GOT3 (cell line): ENCODE measurements at places on chromosomes 2 and 18.

DNA sequence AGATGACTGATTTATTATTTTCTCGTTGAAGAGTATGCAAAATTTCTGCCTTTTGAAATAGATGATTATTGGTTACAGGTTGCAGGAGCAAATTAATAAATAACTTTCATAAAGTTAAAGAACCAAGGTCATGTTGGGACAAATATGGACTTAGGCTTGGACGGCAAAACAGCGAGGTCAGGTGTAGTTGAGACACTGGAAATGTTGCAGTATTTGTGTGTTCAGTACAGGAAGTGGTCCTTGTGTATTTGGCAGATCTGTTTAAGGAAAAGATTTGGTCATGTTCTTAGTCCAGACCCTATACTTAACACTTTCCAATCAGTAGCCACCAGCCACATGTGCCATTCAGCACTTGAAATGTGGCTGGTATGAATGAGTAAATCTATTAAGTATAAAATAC lies 486.5 kb downstream of the TDRD15 start:
- DNase-seq = no peak

DNA sequence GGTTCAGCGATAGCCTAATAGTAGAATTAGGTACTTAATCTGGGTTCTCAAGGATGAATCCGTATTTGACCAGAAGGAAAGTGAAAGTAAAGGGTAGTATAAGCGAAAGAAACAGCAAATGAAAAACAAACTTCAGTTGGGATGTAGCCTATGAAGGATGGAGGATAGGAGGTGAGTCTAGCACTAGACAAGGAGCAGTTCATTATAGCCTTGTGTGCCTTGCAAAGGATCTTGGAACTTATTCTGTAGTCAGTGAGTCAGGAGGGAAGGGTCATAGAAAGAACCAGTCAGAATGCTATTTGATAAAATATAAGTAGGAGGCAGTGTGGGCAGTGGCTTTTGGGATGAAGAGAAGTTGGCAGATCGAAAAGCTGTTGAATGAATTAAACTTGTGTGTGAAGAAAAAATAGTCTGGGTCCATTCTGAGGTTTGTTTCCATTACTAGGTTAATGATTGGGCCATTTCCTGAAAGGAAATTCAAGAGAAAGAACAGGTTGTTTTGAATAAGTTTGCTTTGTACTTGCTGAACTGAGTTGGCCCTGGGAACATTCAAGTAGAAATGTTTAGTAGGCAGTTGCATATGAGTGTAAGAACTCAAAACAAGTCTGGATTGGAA lies 48.5 kb downstream of the ANKRD12 start:
- DNase-seq = no peak

DNA sequence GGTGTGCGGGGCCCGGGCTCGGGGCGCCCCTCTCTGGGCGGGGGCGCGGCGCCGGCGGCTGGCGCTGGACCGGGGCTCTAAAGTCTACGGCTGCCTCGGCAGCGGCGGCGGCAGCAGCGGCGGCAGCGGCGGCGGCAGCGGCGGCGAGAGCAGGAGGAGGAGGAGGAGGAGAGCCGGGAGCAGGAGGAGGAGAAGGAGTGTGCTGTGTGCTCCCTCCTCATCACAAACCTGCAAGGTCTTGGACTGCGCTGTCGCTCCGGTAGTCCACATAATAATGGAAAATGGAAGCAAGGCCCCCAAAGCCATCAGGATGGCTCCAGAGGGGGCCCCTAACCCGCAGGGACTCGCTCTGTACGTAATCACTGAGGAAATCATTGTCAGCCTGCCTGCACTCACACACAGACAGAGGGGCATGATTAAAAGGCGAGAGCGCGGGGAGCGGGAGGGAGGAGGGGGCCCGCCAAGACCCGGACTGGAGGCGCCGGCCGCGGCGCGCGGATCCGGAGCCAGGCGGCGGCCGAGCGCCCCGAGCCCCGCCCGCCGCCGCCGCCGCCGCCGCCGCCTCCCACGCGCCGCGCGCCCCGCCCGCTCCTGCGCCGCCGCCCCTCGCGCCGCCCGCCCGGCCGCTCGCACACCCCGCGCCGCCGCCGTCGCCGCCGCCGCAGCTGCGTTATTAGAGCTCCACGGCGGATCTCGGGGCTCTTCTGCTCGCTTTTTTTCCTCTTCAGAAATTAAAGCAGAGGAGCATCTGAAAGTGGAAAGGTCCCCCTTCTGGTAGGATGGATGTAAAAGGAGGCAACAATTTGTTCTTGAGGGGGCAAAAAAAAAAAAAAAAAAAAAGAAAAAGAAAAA lies at the start of gene ZNF521:
Gene ZNF521, minus strand, starts transcription at position 390 of the 852 bp plus-strand sequence. CDS start 1,220 bp downstream, outside the sequence.
- DNase-seq = peak; percentile 37

- DNase-seq = no peak
Measured at GRCh38 chr2:19261061-19261460, 97.4 kb downstream of the OSR1 start.

DNA sequence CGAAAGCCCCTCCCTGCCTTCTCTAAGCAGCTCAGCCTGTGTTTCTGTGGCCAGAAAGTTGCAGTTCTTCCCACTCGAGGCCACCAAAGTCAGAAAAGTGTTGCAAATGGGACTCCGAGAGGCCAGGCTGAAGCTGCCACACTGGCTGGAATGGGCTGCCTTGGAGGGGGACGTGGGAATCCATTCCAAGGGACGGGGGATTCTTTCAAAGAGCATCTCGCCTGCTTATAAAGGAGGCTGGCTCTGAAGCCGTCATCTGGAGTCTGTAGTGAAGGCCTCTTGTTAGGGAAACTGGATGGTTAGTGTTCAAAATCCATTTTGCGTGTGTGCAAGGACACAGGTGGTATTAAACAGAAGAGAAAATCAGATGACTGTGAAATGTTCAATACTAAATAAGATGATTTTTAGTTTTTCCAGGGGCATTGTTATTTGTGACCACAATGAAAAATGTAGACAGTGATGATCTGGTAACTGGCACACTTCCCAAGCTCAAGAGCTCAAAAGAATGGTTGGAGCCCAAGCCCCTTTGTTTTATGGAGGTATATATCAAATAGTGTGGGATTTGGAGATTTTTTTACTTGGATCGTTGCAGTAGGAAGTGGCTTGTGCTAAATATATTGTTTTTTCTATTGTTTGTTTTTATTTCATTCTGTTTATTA lies 782 bp downstream of the FAM228B start:
- DNase-seq = no peak

DNA sequence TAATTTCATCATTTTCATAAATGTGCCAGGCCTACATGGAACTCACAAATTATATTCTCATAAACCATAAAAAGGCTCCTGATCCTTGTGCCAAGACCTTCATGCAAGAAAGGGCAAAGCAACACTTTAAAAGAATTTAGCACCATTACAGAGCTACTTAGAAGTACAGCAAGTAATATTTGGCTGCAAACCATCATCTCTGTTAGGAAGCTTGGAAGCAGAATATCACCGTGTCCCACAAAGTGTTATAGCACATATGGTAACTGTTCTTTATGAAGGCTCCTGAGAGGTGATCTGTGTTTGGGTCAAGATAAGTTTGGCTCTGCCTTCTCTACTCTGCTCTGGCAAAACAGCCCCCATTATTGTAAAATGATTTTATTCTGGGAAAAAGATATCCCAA lies 59.7 kb upstream of the KCNJ3 start:
- DNase-seq = no peak

- peak; percentile 22 for DNase-seq
Measured at GRCh38 chr2:43210467-43211303, 15.7 kb downstream of the ZFP36L2 start.

GRCh38 chr2:3174626-3175567 lies 202.7 kb downstream of the EIPR1 start:
- no peak for DNase-seq

DNA sequence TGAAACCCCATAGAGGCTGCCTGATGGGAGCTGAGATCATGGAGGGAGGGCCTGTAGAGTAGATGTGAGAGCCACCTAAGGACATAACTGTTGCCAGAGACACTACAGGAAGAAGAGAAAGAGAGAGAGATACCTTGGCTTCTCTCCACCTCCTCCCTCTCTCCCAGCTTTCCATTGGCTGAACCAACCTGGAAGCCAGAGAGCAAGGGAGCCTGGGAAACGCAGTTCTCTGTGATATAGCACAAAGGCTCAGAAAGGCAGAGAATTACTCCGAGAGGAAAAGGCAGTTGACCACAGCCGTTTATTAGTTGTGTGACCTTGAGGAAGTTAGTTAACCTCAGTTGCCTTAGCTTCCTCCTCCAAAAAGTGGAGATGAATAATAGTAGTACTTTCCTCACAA lies 37.7 kb upstream of the MAT2A start:
- no peak for DNase-seq

DNA sequence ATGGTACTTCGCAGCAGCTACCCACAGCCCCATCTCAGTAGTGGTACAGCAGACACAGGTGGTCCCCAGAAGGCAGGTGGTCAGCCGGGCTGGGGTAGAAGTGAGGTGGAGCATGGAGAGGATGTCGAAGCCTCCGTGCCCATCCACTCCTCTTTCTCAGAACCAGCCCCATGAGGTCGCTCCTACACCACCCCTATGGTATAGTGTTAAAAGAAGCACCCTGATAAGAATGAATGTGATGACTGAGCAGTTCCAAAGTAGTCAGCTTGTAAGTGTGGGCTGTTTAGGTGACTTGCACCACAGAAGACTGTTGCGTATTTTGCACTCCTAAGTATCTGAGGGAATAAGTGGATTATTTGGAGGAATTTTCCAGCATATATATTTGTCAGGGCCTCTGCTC lies 111.3 kb downstream of the WDSUB1 start:
- DNase-seq = no peak

- no peak for DNase-seq
Measured at GRCh38 chr2:214492152-214492551, 81.3 kb downstream of the VWC2L start.

DNA sequence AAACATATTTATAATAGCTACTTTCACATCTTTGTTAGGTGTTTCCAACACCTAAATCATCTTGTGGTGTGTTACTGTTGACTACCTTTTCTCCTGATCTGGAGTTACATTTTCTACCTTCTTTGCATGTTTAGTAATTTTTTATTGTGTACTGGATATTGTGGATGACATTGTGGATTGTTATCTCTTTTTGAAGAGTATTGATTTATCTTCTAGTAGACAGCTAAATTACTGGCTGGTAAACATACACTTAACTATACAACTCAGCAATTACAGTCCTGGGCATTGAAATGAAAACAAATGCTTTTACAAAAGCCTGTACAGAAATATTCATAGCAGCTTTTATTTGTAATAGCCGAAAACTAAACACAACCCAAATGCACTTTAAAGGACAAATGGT lies 150.8 kb downstream of the PTRHD1 start:
- no peak for DNase-seq

GRCh38 chr18:11861583-11862288 lies 10.5 kb downstream of the CHMP1B start:
- DNase-seq = no peak

DNA sequence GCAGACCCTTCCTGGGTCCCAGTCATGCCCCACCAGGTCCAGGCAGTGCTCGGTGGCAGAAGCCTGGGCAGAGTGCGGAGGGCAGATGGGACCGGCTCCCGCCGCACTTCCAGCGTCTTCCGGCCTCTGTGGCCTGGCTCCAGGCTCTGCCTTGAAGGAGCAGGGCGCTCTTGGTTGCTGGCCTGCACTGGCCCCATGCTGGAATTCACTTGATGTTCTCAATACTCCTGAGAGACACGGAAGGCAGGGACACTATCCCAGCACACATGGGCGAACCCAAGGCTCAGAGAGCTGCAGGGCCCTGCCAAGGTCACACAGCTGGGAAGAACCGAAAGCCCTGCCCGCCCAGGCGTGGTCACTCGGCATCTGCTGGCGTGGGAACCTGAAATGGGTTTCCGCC lies 87.6 kb upstream of the ODC1 start:
- DNase-seq = no peak

DNA sequence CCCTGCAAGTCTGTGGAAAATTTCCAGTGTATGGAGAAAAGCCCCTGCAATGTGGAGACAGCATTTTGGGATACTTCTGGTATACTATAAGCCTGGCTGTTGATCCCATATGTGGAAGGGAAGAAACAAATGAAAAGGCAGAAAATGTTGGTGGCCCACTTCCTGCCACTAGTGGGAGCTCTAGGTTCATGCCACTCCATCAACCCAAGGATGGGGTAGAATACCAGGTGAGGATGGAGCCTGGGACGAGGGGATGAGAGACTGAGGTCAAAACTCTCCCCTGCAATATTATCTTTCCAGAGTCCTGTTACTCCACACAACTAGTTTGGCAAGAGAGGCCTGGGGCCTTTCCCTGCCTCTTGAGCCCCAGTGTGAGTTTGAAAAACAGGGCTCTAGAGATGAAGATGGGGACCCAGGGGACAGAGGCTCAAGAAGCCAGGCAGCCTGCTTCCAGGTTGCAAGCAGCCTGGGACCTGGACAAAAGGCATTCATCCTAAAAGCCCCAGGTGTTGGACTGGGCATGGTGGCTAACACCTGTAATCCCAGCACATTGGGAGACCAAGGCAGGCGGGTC lies 31.9 kb downstream of the BMP10 start:
- DNase-seq = no peak

DNA sequence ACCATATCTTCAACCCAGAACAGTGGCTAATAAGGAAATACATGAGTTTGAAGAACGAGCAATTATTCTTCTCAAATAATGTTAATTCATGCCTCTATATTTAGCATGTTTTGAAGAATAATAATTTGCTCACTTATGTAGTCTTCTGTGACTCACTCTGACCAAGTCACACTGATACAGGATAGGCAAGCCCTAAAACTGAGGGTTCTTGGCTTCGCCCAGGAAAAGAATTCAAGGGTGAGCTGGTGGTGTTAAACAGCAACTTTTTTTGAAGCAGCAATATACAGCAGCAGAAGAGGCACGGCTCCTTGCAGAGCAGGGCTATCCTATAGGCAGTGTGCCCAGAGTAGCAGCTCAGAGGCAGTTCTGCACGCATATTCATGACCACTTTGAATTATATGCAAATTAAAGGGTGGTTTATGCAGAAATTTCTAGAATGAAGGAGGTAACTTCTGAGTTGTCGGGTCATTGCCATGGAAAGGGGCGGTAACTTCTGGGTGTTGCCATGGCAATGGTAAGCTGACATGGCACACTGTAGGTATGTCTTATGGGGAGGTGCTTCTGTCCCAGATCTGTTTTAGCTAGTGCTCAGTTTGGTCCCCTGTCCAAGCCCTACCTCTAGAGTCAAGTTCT lies 200.6 kb downstream of the RND3 start:
- no peak for DNase-seq

GRCh38 chr18:61741881-61742454 lies 150.8 kb downstream of the RNF152 start:
- no peak for DNase-seq

DNA sequence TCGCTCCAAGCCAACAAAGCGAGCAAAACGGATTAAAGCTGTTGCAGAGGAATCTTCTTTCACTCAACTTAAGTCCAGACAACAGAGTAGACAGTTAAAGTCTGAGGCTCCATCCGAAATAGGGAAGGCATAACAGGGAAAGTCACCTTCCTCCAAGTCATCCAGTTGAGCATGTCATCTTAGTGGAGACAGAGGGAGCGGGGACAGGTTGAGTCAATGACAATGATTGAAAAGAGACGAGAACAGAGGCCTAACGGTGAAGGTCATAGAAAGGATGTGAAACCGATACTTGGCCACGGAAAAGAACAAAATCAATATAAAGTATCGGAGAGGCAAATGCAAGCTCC lies 455 bp downstream of the C18orf32 start:
- DNase-seq = no peak

- DNase-seq = no peak
Measured at GRCh38 chr2:207184768-207185167, 19.0 kb upstream of the KLF7 start.

GRCh38 chr2:75787532-75788132 lies 76.9 kb upstream of the GCFC2 start:
- no peak for DNase-seq

GRCh38 chr2:230346921-230347533 lies 20.0 kb downstream of the SP140L start:
- DNase-seq = no peak

GRCh38 chr2:205683502-205684367 lies 1.4 kb downstream of the NRP2 start:
- no peak for DNase-seq

- DNase-seq = no peak
Measured at GRCh38 chr2:68052717-68053422, 9.9 kb downstream of the C1D start.
